ENCODE measurements at places on chromosomes 2 and 18.
A peak's percentile ranks its signal among the peaks of the same experiment; 100 is the strongest.

- H3K4me1 ChIP-seq, result no peaks in the 10 kb centered on the region
- DNase-seq, result no peak
- H3K36me3 ChIP-seq, result no peaks in the 10 kb centered on the region
- no peaks in the 10 kb centered on the region for H3K27me3 ChIP-seq
These were observed 53.0 kb downstream of the CYP26B1 start for GRCh38 chr2:72094701-72095100.

- no peaks in the 10 kb centered on the region for H3K27me3 ChIP-seq
- DNase-seq, result peak; percentile 45
- no peaks in the 10 kb centered on the region for H3K4me1 ChIP-seq
- no peak overlapping the region for H3K27ac ChIP-seq
These were observed 408.9 kb downstream of the RIT2 start for GRCh38 chr18:42706618-42707017.

DNA sequence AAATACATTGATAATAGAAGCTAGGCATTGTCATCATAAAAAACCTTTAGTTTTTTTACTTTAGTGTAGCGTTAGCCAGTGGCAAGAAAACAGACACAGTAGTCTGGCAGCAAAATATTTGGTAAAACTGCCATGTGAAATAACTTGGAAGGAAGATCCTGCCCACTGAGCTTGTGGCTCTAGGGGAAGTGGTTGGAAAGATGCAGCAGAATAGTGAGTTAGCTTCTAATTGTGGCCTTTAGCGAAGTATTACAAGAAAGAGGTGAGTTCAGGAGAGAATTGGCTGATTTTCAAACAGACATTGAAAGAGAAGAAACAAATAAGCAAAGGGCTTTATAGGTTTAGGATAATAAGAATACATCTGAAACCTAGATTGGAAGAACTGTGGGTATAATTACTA is 1887.8 kb upstream of the CELF4 start:
- H3K4me1 ChIP-seq, result peaks cover 2% of the 10 kb centered on the region
- H3K4me3 ChIP-seq, result no peak overlapping the region
- H3K27me3 ChIP-seq, result no peaks in the 10 kb centered on the region
- no peak overlapping the region for H3K27ac ChIP-seq

DNA sequence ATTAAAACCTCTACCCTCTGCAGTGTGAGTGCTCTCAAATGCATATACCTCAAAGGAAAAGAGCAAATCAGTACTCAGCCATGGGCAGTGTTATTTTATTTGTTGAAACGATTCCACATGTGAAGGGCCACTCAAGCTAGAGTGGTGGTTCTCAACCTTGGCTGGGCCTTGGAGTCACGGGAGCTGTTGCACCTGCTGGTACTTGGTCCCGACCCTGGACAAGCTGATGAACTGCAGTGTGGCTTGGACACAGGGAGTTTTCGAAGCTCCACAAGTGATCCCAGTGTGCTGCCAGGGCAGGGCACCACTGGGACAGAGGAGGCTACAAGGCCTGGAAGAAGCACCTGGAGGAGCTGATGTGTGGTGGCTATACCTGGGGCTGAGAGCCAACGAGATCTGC is 19.7 kb downstream of the GNLY start:
- H3K4me3 ChIP-seq, result no peak overlapping the region
- no peak overlapping the region for H3K27ac ChIP-seq
- H3K4me1 ChIP-seq, result peaks cover 1% of the 10 kb centered on the region
- H3K27me3 ChIP-seq, result no peaks in the 10 kb centered on the region
- no peak for DNase-seq

DNA sequence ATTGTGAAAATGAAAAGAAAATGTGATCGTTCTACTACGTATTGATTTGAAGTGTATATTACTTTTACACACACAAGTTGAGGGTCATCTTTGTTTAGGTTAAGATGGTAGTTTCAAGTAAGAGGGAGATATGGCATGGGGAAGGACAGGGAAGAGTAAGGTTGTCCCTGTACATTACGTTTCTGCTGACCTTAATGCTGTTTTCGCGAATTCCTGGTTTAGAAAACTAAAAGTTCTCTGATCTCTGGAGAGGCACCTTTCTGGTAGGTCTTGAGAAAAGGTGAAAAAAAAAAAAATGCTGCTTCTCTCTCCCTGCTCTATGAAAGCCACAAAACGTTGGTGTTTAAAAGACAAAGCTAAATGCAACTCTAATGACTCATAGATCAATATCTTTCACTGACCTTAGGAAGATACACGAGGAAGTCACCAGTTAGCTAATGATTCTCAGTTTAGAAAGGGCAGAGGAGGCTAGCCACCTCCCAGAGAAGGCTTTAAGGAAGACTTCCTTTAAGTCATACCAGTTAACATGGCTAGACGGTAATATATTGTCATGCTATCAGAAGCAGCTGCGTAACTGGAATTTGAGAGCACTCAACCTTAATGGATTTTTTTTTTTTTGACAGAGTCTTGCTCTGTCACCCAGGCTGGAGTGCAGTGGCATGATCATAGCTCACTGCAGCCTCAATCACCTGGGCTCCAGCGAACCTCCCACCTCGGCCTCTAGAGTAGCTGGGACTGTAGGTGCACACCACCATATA is 13.2 kb downstream of the TXNDC2 start:
- H3K27ac ChIP-seq, result no peak overlapping the region
- no peaks in the 10 kb centered on the region for H3K27me3 ChIP-seq
- peak; percentile 89 for DNase-seq
- no peak overlapping the region for H3K4me3 ChIP-seq
- H3K4me1 ChIP-seq, result no peaks in the 10 kb centered on the region
- H3K36me3 ChIP-seq, result no peaks in the 10 kb centered on the region

- H3K27ac ChIP-seq, result no peak overlapping the region
- no peaks in the 10 kb centered on the region for H3K27me3 ChIP-seq
- DNase-seq, result no peak
These were observed 28.1 kb downstream of the GAREM1 start for GRCh38 chr18:32442575-32442974.

- no peaks in the 10 kb centered on the region for H3K4me1 ChIP-seq
- H3K27ac ChIP-seq, result no peak overlapping the region
These were observed 41.4 kb downstream of the FAM178B start for GRCh38 chr2:96945014-96945413.

- H3K4me3 ChIP-seq, result no peak overlapping the region
- DNase-seq, result no peak
- H3K36me3 ChIP-seq, result no peaks in the 10 kb centered on the region
- H3K27me3 ChIP-seq, result no peaks in the 10 kb centered on the region
These were observed 77.4 kb downstream of the USP40 start for GRCh38 chr2:233489143-233489542.

DNA sequence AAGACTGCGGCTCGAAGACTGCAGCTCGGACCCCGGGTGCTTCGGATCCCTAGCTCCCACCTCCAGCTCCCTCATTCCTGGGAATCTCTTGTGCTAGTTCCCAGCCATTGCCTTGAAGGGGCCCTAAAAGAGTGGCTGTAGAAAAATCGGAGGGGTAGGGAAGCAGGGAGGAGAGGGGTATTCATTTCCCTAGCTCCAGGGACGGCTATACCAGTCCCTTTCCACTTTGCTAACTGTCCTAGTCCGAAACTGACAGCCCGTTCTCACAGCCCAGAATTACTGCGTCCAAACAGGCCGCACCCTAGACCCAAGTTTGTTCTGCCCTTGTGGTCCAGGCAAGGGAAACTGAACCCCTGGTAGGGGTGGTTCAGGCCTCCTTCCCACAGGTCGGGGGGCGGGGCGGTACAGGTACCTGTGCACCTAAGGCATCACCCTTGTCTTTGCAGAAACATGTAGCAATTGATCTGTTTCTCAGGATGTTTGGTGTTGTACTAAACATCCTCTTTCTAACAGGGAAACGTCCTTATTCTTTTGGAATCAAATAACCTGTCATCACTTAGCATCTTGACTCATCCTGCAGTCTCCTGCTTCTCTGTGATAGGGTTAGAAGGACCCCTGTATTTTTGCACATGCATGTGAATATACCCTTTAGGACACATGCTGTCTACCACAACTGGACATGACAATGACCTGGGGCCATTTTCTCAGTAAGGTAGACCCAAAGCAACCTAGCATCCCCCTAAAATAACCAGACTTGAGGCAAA is 4.0 kb downstream of the EMX1 start:
- H3K27ac ChIP-seq, result no peak overlapping the region
- DNase-seq, result no peak
- H3K27me3 ChIP-seq, result peaks cover 73% of the 10 kb centered on the region
- no peak overlapping the region for H3K4me3 ChIP-seq
- H3K36me3 ChIP-seq, result no peaks in the 10 kb centered on the region

DNA sequence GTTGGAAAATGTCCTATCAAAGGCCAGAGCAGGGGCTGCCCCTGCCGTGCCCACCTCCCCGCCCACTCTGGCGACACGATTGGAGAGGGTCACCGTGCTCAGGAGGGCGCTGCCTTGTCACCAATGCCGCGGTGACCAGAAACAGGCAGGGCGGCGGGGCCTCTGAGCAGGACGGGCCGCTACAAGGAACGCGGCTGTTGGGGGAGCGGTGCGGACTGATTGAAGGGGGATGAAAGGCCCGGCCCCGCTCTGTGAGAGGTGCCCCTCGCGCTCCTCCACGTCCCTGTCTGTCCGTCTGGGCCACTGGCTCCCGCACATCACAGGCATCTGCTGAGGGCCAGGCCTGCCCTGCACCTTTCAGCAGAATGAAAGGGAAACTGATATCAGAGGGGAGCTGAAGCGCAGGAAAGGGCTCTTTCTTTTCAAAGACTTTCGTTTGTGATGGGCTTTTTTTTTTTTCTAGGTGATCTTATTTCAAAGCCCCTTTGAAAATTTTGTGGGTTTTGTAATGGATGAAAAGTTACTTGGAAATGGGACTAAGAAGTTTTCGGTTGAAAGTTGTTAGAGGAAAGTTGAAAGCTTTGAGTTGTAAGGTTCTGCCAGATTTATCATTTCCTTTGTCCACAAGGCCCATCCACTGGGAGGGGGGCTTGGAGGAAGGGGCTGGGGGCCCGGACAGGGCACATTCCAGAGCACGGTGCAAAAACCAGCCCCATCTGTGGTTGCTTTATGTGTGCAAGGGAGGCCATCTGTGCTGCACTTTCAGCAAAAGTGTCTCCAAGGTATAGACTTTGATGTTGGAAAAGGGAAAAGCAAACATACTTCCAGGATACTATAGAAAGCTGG is 244.2 kb downstream of the KLHL29 start:
- H3K27ac ChIP-seq, result no peak overlapping the region
- DNase-seq, result no peak
- no peaks in the 10 kb centered on the region for H3K27me3 ChIP-seq
- no peak overlapping the region for H3K4me3 ChIP-seq
- H3K4me1 ChIP-seq, result no peaks in the 10 kb centered on the region
- H3K36me3 ChIP-seq, result no peaks in the 10 kb centered on the region

DNA sequence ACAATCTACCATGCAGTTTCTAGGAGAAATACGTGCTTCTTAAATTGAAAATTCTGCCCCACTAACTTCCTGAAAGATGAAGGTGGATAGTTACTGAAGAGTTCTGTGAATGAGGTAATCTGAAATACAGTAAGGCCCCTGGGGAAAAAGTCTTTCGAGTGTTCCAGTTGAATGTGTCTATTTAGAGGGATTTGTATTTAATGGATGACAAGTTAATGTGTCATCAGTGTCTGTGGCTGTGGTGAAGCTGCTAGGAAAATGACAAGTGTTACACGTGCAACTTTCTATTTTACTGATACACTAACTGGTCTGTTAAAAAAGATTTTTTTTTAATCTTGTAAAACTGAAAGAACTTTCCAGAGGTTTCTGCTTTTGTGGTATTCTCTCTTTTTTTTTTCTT is 384.6 kb downstream of the STK39 start:
- no peak overlapping the region for H3K27ac ChIP-seq
- H3K4me1 ChIP-seq, result no peaks in the 10 kb centered on the region
- DNase-seq, result no peak
- no peaks in the 10 kb centered on the region for H3K36me3 ChIP-seq
- H3K4me3 ChIP-seq, result no peak overlapping the region
- H3K27me3 ChIP-seq, result no peaks in the 10 kb centered on the region

DNA sequence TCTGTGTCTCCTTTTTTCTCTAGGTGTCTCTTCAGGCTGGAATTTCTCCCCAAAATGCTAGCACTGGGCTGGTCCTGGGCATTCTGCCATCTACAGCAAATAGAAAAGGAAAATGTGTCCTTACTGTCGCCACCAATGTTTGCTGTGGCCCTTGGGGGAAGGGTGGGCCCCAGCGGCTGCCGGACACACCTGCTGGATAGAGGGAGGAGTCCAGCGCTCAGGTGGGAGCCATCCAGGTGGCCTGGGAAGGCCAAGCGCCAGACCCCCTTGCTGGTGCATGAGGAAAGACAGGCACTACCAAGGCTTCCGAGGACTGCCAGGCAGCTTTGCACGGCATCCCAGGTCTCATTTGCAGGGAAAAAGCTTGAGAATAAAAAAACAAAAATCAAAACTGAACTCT is 147.7 kb upstream of the GATA6 start:
- no peak overlapping the region for H3K27ac ChIP-seq
- H3K27me3 ChIP-seq, result no peaks in the 10 kb centered on the region
- H3K4me3 ChIP-seq, result no peak overlapping the region
- peaks cover 17% of the 10 kb centered on the region for H3K4me1 ChIP-seq

DNA sequence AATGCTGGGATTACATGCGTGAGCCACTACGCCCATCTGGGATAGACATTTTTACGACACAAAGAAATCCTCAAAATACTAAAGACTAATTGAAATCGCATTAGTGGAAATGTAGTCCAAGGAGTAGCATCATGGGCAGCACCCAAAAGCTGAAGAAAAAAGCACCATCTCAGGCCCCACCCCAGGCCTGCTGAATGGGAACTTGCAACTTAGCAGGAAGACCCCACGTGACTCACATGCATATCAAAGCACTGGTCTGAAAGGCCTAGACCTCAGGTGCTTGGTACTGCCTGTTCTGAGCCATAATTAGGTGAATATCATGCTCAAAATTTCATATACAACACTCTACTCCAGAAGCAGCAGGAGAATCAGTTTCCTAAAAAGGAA is 28.9 kb downstream of the SPRED2 start:
- H3K27ac ChIP-seq, result no peak overlapping the region
- H3K27me3 ChIP-seq, result no peaks in the 10 kb centered on the region
- peaks cover 17% of the 10 kb centered on the region for H3K4me1 ChIP-seq
- no peak overlapping the region for H3K4me3 ChIP-seq

DNA sequence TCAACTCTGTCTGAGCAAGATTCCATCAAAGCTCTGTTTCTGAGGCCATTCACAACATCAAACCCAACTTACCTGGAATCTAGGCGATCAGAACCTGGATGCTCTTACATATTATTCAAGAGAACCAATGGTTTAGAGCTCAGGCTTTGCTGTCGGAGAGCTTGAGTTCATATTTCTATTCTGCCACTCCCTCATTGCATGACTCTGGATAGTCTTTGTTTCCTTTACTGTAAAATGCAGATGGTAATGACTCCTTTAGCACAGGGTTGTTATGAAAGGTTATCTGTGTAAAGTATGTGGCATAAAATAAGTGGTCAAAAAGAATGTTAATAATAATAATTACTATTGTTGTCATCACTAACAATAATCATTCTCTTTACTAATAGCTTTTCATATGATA is 12.6 kb downstream of the RELCH start:
- H3K4me3 ChIP-seq, result no peak overlapping the region
- H3K36me3 ChIP-seq, result no peaks in the 10 kb centered on the region
- H3K27me3 ChIP-seq, result no peaks in the 10 kb centered on the region
- DNase-seq, result no peak
- no peak overlapping the region for H3K27ac ChIP-seq

Data from mesendoderm (in vitro differentiated cells).